ENCODE measurements at places on chromosomes 6 and 20.

DNA sequence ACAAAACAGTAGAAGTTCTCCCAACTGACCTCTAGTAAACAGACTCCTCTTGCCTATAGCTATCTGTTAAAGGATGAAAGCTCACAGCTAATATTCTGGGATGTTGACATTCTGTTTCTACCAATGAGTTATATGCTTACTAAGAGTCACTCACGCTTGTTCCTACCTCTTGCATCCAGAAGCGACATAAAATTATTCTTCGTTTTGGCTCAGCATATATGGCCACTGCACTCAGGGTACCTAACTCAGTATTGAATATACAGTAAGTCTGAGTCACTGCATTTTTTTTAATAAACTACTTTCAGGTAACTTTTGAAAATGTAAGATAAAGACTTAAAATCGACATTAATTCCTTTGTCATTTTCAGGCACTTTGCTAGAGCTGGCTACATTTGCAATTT is 214.4 kb upstream of the STXBP5 start:
- no peak for DNase-seq

- DNase-seq: no peak
Measured at GRCh38 chr6:3665608-3666007, 85.9 kb downstream of the PXDC1 start.

GRCh38 chr6:27866357-27867050 is 45.7 kb downstream of the OR2B2 start:
- DNase-seq: no peak

DNA sequence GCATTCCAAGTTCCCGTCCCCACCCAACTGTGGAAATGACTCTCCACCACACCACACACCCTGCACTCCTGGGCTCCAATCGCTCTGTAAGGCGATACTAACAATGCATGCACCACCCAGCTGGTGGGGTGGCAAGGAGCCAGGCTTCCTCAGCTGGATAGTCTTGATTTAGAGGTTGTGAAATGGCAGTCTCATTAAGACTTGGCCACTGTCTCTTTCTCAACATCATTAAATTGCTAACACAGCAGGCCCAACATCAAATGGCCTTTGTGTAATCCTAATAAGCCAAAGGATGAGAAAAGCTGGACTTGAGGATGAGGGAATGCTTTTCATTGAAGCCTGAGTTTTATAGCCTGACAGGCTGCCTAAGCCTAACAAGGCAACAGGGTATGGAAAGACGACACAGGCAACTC is 223.7 kb downstream of the GMDS start:
- no peak for DNase-seq

DNA sequence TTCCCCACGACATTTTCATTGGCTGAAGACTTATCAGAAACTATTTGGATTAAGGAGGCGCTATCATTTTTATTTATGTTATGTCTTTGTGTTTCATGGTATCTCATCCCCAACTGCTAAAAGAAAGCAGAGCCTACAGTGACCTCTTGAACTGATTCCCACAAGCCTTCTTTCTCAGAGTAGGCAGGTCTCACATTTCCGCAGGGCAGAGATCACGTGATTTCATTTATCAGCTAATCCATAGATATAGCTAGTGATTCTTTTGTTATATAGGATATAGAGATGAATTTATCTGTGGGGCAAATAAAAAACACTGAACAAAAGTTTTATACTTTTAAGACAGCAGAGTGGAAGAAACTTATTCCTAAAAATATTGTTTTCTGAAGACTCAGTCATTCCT is 25.0 kb upstream of the POPDC3 start:
- DNase-seq: no peak

GRCh38 chr20:44643596-44644229 is 7.8 kb downstream of the ADA start:
- no peak for DNase-seq

DNA sequence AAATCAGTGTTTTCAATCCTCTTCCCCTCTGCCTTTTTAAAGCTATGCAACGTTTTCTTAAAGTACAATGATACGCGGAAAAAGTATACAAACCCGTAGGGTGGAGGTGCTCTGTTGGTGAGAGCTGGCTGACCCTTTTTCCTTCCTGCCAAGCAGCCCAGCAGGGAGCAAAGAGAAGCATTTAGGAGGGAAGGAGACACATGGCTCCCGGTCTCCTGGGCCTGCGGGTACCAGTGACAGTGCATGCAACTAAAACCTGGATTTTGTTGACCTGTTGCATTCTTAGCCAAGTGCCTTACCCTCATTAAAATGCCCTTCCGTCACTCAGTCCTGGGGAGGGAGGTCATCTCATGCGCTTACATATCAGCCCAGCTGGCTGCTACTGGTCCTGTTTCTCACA is 87.2 kb downstream of the SLX4IP start:
- no peak for DNase-seq

GRCh38 chr6:19866985-19867627 is 29.9 kb downstream of the ID4 start:
- no peak for DNase-seq

DNA sequence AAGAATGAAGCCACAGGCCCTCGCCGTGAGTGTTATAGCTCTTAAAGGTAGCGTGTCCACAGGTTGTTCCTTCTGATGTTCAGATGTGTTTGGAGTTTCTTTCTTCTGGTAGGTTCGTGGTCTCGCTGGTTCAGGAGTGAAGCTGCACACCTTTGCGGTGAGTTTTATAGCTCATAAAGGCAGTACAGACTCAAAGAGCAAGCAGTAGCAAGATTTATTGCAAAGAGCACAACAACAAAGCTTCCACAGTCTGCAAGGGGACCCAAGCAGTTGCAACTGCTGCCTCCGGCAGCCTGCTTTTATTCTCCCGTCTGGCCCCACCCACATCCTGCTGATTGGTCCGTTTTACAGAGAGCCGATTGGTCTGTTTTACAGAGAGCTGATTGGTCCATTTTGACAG is 5.2 kb downstream of the HIVEP1 start:
- no peak for DNase-seq

DNA sequence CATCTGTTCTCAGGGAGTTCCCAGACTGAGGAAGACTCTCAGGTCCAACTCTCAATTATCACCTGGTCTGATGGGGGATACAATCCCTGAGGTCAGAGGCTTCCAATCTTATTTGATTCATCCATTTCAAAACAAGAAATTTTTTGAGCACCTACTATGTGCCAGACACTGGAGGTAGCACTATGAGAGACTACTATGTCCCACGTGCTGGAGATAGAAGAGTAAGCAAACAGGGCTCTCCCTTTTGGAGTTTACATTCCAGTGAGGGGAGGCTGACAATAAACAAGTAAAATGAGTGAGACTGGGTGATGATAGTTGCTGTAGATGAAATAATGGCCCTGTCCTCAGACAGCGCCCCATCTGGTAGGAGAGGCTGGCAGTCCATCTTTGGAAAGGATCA is 16.5 kb downstream of the TMEM151B start:
- DNase-seq: no peak

GRCh38 chr6:146620655-146621054 is 21.9 kb downstream of the ADGB start:
- no peak for DNase-seq

- no peak for DNase-seq
Measured at GRCh38 chr6:137494281-137494987, at the start of gene OLIG3. Gene OLIG3, minus strand, starts transcription at chr6:137494394. Its CDS starts 224 bp downstream, at chr6:137494170.

GRCh38 chr20:6100246-6100645 is 22.6 kb downstream of the FERMT1 start:
- DNase-seq: no peak

- DNase-seq: peak; percentile 42
Measured at GRCh38 chr20:4973330-4974097, 27.8 kb downstream of the SLC23A2 start.

DNA sequence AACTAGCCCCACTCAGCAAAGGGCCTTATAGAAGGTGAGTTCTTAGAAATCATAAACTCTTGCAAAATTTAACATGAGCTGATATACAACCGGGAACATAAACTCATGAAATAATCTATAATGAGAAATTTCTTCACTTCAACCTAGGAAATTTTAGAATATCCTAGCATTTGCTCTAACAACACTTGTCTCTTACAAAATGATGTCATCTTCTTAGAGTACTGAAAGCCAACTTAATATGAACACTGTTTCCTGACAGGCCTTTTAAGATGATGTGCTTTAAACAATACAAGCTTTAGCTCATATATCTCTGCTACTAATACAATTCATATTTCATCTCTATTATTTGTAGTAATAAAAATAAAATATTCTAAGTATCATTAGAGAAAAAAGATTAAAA is 932 bp downstream of the PACRG start:
- DNase-seq: no peak

DNA sequence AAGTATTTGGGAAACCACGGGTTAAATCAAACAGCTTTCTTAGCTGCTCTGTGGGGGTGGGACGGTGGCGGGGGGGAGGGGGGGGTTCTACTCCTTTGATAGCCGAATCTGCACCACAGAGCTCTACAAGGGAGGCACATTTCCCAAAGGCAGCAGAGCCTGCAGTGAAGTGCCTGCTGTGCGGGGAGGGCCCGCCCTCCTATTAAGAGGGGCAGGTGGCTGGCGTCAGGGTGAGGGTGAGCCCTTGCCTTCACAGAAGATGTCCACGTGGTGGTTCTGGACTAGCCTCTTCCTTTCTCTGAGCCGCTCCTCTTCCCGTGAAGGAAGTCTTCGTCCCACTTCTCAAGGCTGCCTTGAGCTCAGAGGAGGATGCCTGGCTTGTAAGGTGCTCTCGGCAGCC is 174.9 kb upstream of the THBS2 start:
- DNase-seq: no peak

GRCh38 chr6:36697481-36697903 is at the start of gene RAB44:
Gene RAB44, plus strand, starts transcription at chr6:36697826. Its CDS starts 6,410 bp downstream, at chr6:36704236.
- no peak for DNase-seq

GRCh38 chr6:134289204-134289575 is 28.7 kb downstream of the SGK1 start:
- no peak for DNase-seq

GRCh38 chr6:38396209-38396608 is 243.5 kb downstream of the BTBD9 start:
- DNase-seq: no peak

DNA sequence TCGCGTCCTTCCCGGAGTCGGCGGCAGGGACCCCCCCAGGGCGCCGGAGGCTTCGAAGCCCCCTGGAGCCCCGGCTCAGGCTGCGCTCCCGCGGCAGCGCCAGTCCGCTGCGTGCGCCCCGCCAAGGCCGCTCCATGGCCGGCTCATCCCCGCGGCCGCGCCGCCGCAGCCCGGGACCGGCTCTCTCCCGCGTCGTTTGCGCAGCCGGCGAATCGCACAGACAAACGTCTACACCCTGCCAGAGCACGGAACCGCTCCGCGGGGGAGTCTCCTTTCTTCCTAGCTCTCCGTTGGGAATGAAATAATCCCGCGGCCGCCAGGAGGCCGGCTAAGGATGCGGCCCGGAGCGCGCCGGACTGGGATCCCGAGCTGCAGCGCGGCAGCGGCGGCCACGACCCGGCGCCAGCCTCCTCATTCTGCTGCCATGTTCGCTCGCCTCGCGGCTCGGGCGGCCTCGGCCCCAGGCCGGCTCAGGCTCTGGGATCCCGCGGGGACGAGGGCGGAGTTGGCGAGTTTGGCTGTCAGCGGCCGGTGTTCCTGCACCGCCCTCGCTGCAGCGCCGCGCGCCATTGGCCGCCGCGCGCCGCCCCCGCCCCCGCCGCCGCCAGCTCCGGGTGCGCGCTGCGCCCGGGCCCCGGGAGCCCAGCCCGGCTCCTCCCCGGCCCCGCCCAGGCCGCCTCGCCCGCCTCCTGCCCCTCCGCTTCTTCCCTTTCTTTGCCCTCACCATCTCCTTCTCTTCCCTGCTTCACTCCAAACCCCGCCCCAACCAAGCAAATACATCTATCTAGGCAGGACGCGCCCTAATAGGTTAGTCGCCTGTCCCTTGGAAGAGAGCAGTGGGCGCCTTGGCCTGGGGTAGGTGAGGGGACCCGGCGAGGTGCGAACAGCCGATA is at the start of gene GFOD1:
GFOD1 (minus strand) TSS at position 479 of the 893 bp plus-strand sequence. CDS start 710 bp downstream, outside the sequence.
- DNase-seq: peak; percentile 83

DNA sequence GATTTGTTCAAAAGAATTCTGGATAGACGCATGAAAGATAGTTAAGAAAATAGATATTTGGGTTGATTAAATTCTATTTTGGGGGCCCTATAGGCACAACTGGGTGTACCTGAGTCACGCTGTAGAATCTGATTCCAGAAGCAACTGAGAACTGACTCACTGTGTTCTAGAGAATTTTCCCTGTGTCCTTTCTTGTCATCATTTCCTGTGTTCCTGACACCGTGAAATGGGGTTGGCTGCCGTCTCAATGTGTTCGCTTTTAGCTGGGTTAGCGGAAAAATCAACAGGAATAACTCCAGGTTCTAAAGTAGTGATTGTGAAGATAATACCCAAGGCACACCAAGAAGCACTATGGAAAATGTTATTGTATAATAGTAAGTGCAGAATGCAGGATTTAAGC is 5.0 kb downstream of the GCNT2 start:
- no peak for DNase-seq

- DNase-seq: no peak
Measured at GRCh38 chr6:74603322-74604076, 602.4 kb downstream of the COL12A1 start.

DNA sequence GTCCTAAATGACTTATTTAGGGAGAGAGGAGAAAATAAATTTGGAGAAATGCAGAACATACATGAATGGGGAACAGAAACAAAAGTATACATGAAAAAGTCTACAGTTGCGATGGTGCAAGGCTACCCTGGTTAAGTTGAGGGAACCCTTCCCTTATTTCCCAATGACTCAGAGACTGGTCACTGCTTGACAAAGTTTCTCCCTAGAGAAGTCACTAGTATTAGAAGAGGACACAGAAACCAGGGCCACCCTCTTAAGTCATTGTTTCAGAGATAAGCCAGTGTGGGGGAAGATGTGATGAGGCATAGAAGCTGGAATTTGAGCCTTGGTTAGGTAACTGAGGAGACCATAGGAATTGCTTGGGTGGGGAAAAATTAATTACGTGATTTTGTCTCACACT is 24.4 kb upstream of the EDN1 start:
- no peak for DNase-seq

- DNase-seq: no peak
Measured at GRCh38 chr6:9126878-9127560, 691.7 kb upstream of the SLC35B3 start.

DNA sequence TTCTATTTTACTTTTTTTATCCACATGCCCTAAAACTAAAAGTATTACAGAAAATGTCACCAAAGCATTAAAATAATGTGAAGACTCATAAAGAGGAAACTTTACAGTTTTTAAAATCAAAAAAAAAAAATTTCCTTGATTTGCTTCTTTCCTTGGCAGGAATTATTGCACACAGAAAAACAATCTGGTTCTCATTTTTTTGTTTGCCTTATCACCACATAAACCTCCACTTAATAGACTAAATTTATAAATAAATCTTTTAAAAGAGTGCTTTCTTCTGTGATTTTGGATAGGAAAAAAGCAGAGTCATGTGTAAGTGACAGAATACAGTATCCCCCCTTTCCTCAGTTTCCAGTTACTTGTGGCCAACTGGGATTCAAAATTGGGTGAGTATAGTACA is 695.1 kb upstream of the CITED2 start:
- DNase-seq: no peak

- no peak for DNase-seq
Measured at GRCh38 chr20:50194831-50195523, 4.3 kb downstream of the CEBPB start.

GRCh38 chr20:44135417-44136204 is 51.4 kb downstream of the JPH2 start:
- no peak for DNase-seq

Measured in HuH-7.5 (cell line).